ENCODE measurements at places on chromosomes 1 and 21.

- DNase-seq: no peak
These were observed 24.8 kb downstream of the TGFB2 start for GRCh38 chr1:218369688-218370511.

DNA sequence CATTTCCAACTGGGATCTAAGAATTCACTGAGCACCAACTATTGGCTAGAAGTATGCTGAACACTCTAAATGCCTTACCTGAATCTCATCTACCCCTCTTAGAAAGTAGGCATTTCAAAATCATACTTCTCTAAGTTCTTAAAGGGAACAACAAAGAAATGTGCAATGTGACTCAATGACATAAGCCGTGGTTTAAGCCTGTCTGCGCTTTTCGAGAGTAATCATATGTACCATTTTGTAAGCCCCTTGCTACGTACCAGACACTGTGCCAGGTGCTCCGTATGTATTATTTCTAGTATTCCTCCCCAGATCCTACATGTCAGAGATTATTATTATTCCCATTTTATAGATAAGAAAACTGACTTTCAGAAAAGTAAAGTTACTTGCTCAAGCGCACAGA lies 454.2 kb downstream of the SETD4 start:
- DNase-seq: no peak

- DNase-seq: no peak
These were observed 96.9 kb downstream of the ERG start for GRCh38 chr21:38401191-38401926.

- no peak for DNase-seq
These were observed 254.2 kb upstream of the RRP15 start for GRCh38 chr1:218030846-218031245.

DNA sequence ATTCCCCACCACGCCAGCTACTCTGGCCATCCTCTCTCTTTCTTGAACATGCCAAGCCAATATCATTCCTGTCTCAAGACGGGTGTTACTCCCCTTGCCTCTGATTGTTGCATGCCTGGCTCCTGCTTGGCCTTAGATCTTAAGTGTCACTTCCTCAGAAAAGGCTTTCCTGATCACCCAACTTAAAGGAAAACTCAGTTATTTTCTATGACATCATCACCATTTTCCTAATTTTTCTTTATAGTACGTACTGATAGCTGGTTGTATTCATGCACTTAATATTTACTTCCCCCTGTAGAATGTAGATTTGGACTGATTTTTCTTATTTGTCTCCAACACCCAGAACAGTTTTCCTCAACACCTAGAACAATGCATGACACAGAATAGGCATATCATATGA lies 123.8 kb upstream of the TSPAN2 start:
- no peak for DNase-seq

DNA sequence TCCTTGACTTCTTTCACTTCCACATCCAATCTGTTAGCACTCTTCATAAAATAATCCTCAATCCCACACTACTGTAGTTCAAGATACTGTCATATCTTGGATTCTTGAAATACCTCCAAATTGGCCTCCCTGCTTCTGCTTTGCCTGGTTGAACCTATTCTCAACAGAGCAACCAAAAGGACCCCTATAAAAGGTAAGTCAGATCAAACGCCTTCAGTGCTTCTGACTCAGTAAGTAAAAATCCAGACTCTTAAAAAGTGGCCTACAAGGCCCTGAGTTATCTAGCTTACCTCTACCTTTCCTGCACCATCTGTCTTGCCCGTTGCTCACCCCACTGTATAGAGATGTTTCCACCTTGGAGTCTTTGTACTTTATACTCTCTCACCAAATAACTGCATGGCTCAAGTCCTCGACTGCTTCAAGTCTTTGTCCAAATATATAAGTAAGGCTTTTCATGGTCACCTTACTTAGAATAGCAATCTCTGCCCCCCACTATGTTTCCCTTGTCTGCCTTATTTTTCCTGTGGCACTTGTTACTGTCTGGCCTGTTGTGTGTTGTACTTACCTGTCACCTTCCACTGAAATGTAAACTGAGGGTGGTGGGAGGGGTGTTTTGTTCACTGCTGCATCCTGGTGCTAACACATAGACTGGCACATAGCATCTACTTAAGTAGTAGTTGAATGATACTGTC lies 5.1 kb upstream of the PIGV start:
- DNase-seq: no peak

- DNase-seq: no peak
These were observed 219.0 kb upstream of the HOOK1 start for GRCh38 chr1:59595774-59596173.

- no peak for DNase-seq
These were observed 135.8 kb upstream of the B3GALT2 start for GRCh38 chr1:193322211-193322610.

Data from HepG2 (cell line).